ENCODE measurements at places on chromosomes 4 and X.

- DNase-seq, result no peak
Measured at GRCh38 chr4:34200535-34200934, 2043.8 kb downstream of the ARAP2 start.

GRCh38 chrX:46036508-46036907 is 508.7 kb downstream of the ZNF674 start:
- no peak for DNase-seq

DNA sequence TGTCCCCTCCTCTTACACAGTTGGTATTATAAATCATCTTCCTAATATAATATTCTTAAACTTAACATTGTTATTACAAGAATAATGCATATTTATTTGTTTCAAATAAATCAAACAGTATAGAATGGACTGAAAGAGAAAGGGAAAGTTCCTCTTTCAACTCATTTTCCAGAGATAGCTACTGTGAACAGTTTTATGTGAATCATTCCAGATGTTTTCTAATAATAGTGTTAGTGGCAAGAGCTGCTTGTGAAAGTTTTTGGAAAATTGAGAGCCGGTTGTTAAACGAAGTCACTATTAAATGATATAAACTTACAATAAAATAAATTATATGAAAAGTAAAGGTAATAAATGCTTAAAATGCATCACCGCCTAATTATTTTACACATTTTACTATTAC is 14.6 kb downstream of the TMSB4X start:
- DNase-seq, result no peak

DNA sequence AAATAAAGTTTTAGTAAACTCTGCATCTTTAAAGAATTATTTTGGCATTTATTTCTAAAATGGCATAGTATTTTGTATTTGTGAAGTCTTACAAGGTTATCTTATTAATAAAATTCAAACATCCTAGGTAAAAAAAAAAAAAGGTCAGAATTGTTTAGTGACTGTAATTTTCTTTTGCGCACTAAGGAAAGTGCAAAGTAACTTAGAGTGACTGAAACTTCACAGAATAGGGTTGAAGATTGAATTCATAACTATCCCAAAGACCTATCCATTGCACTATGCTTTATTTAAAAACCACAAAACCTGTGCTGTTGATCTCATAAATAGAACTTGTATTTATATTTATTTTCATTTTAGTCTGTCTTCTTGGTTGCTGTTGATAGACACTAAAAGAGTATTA is 370 bp downstream of the ALB start:
- DNase-seq, result no peak

GRCh38 chr4:36322921-36323354 is 41.5 kb downstream of the DTHD1 start:
- peak; percentile 46 for DNase-seq

- DNase-seq, result no peak
Measured at GRCh38 chr4:113977526-113977855, 2.0 kb downstream of the ARSJ start.

- no peak for DNase-seq
Measured at GRCh38 chr4:111475001-111475400, 670.3 kb upstream of the FAM241A start.

DNA sequence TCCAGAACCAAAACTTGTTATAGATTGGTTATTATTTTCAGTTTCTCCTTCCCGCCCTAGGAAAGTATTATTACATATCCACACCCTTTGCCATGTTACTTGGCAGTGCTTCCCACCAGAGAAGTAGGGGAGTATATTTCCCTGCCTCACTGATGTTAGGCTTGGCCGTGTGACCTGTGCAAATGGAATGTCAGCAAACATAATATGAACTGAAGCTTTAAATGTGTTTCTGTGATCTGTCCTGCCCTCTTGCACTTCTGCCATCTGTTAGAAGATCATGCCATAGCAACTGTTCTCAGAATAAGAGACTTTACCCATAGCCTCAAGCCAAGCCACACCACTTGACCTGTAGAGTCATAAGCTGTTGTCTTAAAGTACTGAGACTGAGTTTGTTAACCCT is 36.7 kb upstream of the NEUROG2 start:
- no peak for DNase-seq

- no peak for DNase-seq
Measured at GRCh38 chr4:102819588-102820365, 7.6 kb downstream of the UBE2D3 start.

GRCh38 chr4:41611881-41612871 is 74.2 kb downstream of the LIMCH1 start:
- no peak for DNase-seq

- no peak for DNase-seq
Measured at GRCh38 chr4:1038948-1039492, 27.6 kb downstream of the FGFRL1 start.

- DNase-seq, result no peak
Measured at GRCh38 chr4:142350871-142351270, 495.2 kb downstream of the INPP4B start.

DNA sequence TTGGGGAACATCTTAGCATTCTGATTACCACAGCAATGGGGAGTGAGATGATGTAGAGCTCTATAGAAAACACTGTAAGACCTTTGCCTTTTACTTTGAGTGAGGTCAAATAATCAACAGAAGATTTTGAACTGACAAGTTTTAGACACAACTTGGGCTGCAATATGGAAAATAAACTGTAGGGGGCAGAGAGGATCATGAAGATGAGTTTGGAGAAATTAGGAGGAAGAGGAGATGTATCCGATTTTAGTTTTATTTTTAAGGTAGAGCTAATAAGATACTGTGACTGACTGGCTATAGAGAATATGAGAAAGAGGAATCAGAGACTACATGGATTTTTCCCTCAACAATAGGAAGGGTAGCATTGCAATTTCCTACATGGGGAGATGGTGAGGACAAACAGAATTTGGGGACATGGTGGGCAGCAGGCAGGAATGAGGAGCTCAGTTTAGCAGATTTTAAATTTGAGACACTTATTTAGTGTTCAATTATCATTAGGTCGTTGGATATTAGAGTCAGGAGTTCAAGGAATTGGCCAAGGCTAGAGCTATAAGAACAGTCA is 563.1 kb downstream of the INPP4B start:
- peak; percentile 26 for DNase-seq

DNA sequence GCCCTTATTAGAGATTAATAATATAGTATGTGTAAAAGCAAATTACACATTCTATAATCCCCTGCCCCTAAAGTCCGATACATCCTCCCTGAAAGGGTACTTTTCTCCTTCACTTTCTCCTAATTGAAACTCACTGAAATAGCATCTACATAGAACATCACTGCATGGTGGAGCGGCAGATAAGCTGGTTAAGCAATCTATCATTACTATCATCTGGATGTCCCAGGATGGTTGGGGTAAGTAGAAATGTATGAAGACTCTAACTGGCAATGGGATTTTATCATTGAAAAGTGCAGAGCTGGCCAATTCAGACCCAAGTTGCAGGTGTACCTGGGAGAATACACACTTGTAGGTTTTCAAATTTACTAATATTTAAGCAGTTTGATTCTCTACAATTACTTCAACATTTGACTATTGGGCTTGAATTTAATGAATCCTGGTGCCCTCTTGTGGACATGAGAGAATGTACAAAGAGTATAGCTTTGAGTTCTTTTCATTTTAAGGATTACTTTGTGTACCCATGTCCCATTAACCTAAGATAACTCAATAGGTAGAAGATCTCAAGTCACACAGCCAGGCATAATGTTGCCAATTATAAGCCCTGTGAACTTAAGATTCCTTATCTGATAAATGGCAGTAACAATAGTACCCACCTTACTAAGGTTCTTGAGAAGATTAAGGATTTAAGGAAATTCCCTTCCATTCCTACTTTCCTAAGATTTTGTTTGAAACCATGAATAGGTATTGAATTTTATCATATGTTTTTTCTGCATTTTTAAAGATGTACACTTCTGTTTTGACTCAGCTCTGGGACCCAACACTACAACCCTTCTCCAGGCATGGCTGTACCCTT is 69.8 kb downstream of the SHROOM3 start:
- DNase-seq, result no peak

DNA sequence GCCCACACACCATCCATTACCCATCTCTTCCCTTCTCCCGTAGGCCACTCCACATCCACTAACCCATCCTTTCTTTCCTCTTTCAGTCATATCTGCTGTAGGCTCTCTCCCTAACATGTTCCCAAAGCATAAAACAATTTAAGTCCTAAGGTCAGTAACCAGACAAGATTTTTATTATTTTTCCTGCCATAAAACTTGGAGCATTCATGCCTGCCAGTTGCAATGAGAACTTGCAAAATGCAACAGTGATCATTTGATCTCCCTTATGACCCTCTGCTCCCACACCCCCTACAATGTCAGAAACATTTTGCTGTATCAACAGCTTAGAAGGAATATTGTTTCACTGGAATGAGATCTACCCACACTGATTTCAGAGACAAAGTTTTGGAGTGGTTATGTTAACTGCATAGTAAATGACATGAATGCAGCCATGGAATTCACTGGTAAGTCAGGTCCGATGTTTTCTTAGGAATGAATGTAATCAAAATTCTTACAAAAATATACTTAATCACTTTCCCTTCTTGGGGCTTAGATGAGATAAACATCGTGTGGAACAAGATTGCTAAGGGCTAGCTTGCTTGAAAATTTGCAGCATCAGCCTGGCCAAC is 5.7 kb downstream of the NIPAL1 start:
- DNase-seq, result no peak

DNA sequence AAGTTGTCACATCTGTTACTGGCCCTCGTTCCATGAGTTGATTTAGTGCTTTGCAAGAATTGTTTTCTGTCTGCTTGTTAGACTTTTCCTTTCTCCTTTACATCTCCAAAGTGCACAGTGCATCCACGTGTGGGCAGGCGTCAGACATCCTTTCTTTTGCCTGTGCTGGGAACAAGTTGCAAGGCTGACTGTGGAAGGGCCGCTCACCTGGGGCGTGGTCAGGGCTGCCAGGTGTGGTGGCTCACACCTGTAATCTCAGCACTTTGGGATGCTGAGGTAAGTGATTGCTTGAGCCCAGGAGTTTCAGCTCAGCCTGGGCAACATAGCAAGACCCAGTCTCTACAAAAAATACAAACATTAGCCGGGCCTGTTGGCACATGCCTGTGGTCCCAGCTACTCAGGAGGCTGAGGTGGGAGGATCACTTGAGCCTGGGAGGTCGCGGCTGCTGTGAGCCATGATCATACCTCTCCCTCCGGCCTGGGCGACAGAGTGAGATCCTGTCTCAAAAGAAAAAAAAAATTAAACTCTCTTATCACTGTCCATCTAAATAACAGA is 46.2 kb downstream of the RGS12 start:
- DNase-seq, result no peak

DNA sequence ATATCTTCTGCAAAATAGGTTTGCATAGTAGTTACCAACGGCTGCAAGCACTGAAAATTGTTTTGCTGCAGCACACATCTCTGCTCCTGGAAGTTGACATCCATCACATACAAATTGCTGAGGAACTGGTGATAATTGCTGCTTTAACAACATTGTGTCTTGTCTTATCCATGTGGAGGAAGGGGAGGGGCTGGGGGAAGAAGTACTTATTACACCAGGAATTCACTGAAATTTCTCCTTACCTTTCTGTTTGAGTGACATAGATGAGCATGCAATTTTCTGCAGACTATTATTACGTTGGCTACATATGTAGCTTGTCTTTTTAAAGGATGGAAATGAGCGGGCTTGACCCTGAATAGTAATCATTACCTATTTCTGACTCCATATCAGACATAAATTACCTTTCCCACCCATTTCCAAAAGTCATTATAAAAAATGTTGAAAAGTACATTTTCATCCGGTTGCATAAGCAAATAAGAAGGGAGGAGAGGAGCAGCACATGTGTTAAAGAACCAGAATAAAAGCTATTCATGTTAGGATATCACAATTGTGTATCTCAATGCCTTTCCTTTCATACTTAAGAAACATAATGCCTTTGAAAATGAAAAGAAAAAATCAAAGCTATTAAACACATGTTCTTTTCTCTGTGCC is 1905.6 kb downstream of the PCDH7 start:
- no peak for DNase-seq

DNA sequence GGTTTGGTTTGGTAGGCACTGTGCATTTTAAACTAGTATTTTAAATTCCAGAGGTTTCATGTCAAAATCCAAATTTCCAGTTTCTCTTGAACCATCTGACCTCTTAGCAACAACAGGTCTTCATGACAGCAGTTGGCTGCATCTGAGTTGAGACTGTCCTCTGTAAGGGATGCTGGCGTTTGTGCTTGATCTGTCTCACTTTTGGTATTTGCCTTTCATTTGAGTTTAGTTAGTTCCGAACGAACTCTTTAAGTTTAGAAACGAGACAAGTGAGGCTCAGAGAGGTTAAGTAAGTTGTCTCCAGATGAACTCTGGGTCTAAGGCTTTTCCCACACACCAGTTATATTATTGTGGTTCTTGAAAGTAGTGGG is 29.1 kb downstream of the SPARCL1 start:
- DNase-seq, result no peak

GRCh38 chr4:87912164-87913004 is 63.1 kb upstream of the SPP1 start:
- no peak for DNase-seq

GRCh38 chrX:40778861-40779575 is 43.7 kb upstream of the MED14 start:
- DNase-seq, result no peak

- DNase-seq, result no peak
Measured at GRCh38 chr4:128347930-128348660, 60.5 kb upstream of the PGRMC2 start.

DNA sequence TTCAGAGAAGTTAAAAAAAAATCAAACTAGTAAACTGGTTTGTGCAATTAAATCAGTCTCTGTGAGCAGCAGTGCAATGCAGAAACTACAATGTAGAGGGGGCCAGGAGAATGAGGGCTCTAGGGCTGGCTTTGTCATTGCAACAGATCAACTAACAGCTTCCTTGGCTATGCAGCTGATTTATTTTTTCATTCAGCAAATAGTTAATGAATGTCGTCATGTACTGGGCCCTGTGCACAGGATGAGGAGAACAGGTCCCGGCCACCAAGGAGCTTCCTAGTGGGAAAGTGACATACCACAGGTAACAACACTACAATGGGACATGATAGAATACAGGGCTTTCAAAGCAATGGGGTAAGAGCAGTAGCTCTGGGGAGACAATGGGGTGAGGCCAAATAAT is 190.1 kb downstream of the NSUN7 start:
- DNase-seq, result no peak

GRCh38 chr4:157572284-157572683 is 351.8 kb downstream of the GRIA2 start:
- DNase-seq, result no peak

- peak; percentile 52 for DNase-seq
Measured at GRCh38 chrX:13085526-13085925, 41.1 kb upstream of the FAM9C start.

DNA sequence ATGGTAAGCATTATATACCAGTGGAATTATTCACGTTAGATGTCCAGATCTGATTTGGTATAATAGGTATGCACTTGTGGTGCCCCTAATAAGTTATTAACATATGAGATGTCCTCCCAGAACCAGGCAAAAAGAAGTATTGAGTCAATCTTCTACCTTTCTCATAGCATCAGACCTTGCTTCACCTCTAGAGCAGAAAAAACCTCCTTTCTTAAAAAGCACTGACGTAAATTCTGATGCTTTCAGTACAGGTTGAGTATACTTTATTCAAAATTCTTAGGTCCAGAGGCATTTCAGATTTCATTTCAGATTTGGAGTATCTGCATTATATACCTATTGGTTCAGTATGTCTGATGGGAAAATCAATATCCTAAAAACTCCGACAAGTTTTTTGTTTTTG is 22.4 kb downstream of the LEF1 start:
- no peak for DNase-seq
